HFFc6 (cell line): ENCODE measurements at places on chromosomes 6 and 20. TPM values are rescaled to one million over a fixed set of nuclear protein-coding genes. Genes with fewer than 3 reads are reported as not detected.

GRCh38 chr6:75550544-75551167, 51.0 kb upstream of the SENP6 start:
- DNase-seq = no peak
- peaks cover 6% of the 10 kb centered on the region; the same call in 1 of the 2 replicates for H3K4me1 ChIP-seq
- no peak overlapping the region for H3K27ac ChIP-seq

DNA sequence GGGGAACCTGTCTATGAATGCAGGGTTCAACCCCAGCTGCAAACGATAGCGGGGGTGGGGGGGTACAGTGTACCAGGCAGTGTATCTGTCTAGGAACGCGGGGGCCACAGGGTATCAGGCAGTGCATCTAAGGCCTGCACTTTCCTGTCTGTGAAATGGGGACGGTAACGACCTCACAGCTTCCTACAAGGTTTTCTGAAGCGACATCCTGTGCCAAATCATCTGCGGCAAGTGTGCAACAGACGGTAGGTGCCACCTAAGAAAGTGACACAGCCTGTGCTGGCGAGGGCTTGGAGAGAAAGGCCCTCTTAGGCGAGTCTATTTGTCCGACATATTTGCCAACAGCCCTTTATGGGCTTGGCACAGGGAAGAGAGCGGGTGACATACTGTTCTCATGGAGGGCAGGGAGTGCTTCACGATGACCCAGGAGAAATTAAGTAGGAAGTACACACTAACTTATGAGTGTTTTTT, 3.8 kb downstream of the DIDO1 start:
- 0 out of 2 replicates have a peak overlapping the region, but pooled peaks have one; percentile 9 for H3K4me3 ChIP-seq
- H3K27me3 ChIP-seq = no peaks in the 10 kb centered on the region; the same call in 1 of the 2 replicates
- no peaks in the 10 kb centered on the region; the same call in 1 of the 2 replicates for H3K36me3 ChIP-seq
- no peak for DNase-seq

PRDM13 gene
- not detected in 3 replicates for total RNA-seq

GRCh38 chr6:157267109-157267611, 56.2 kb downstream of the TMEM242 start:
- peaks cover 7% of the 10 kb centered on the region for H3K27me3 ChIP-seq
- no peaks in the 10 kb centered on the region for H3K4me1 ChIP-seq
- no peak for DNase-seq
- no peak overlapping the region for H3K27ac ChIP-seq

RBBP8NL gene
- not detected in 3 replicates for total RNA-seq

GRCh38 chr6:20837189-20837588, 302.9 kb downstream of the CDKAL1 start:
- H3K27me3 ChIP-seq = no peaks in the 10 kb centered on the region
- DNase-seq = no peak
- no peaks in the 10 kb centered on the region for H3K36me3 ChIP-seq
- no peak overlapping the region for H3K4me3 ChIP-seq
- H3K4me1 ChIP-seq = peaks cover 11% of the 10 kb centered on the region

DNA sequence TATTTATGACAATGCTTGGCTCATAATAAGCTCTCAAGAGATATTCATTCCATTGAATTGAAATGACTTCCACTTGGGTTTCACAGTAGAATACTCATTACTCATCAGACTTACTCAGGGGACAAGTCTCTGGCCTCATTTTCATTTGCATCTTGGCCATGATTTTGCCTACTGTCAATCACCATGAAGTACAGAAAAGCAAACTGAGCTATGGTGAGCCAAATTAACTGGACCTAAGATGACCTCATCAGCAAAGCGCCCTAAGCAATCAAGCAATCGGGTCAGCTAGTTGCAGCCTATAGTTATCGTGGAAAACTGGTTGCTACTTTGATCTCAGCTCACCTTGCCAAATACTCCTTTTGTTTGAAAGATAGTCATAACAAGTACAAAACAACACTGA, 494.7 kb upstream of the SLC35B3 start:
- no peak overlapping the region for H3K4me3 ChIP-seq
- no peak overlapping the region for H3K27ac ChIP-seq
- no peaks in the 10 kb centered on the region for H3K36me3 ChIP-seq
- peaks cover 16% of the 10 kb centered on the region; the same call in 1 of the 2 replicates for H3K4me1 ChIP-seq
- H3K27me3 ChIP-seq = no peaks in the 10 kb centered on the region

DNA sequence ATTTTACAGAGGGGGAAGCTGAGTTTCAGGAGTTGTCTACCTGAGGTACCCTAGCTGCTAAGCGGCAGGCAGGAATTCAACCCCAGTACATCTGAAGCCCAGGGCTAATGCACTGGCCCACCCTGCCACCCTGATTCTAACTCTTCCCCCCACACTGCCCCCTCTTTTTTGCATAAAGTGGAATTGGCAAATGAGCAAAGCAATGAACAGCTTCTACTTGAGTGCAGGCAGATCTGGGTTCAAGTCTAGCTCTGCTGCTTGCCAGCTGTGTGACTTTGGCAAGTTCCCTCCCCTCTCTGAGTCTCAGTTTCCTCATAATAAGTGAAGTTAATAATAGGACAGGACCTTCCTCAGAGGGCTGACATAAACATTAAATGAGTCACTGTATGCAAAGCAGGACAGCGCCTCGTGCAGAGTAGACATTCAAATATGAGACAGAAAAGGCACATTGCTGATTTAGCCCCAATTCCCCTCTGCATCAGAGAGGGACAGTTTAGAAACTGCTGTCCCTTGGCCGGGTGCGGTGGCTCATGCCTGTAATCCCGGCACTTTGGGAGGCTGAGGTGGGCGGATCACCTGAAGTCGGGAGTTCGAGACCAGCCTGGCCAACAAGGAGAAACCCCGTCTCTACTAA, 4.7 kb downstream of the ADA start:
- H3K36me3 ChIP-seq = no peaks in the 10 kb centered on the region
- DNase-seq = peak; percentile 67
- H3K27ac ChIP-seq = peak overlapping the region; percentile 58

SIRPG gene
- not detected in 3 replicates for total RNA-seq

KCNK16 gene
- not detected in 3 replicates for total RNA-seq

DNA sequence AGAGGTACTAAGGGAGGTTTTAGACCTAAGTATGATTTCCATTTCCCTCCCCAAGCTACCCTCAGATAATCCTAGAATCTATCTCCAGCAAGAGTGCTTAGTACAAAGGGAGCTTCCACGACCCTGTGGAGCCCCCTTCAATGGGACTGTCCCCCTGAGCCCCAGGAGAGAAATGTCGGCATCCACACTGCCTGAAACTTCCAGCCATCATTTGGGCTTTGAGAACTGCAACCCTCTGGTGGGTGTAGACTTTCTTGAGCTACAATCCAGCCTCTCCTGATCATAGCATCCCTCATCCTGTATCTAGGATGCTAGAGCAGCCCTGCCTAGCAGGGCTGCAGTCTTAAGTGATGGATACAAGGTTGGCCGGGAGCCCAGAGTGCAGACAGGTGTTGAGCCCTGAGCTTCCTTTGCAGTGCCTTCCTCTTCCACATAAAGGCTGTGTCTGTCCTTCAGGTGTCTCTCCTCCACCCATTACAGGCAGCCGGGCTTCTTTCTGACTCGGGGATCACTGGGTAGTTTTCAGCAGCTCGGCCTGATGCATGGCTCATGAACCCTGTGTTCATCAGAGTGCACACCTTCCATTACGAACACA, 424.5 kb downstream of the PREX1 start:
- H3K4me1 ChIP-seq = no peaks in the 10 kb centered on the region
- H3K36me3 ChIP-seq = no peaks in the 10 kb centered on the region
- H3K4me3 ChIP-seq = no peak overlapping the region
- no peak overlapping the region for H3K27ac ChIP-seq
- peaks cover 19% of the 10 kb centered on the region for H3K27me3 ChIP-seq
